ENCODE measurements at places on chromosomes 7 and 10.

GRCh38 chr10:105774351-105774750, 1133.3 kb downstream of the SORCS3 start:
- no peak for DNase-seq

DNA sequence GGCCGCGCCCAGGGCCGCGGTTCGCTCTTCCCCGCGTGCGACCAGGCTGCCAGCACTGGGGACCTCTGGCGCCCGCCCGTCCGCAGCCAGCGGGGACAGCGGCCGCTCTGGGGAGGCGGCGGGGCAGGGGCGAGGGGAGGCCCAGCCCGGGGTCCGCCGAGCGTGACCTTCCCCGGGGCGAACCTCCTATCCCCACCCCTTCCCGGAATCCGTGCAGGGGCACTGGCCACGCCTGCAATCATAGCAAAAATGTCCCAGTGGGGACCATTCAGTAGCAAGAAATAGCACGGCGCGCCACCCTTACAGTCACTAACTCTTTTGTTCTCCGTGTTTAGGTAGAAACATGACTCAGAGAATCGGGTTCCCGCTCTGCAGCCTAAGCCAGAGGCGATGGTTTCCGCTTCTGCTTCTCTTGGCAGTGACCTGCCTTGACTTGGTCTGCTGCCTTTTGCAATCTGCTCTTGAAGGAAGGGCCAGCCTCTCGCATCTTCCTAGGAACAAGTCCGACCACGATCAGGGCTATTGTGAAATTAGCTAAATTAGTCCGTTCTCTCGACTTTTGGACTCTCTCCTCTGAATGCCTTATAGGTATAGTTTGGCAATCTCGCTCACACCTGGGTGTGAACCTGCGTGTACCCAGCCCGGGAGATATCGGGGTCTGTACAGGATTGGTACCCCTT, 79.3 kb upstream of the ACBD5 start:
- peak; percentile 14 for DNase-seq

GRCh38 chr10:69222157-69223027, 2.3 kb downstream of the HKDC1 start:
- peak; percentile 50 for DNase-seq

DNA sequence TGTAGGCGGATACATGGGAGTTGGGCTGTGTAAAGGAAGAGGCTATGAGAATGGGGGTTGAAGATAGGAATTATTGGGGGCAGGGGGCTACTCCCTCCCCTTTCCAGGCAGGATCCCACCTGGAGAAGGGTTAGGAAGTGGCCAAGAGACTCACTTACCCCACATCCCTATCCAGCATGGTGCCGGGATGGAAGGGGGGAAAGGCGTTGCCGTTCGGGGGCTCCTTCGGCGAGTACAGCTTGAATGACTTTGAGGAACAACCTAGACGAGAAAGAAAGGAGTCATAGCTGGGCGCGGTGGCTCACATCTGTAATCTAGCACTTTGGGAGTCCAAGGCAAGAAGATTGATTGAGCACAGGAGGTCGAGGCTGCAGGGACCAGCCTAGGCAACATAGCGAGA, 8.9 kb downstream of the LDB1 start:
- DNase-seq, result no peak

GRCh38 chr10:29807163-29807806, 172.5 kb upstream of the SVIL start:
- no peak for DNase-seq

DNA sequence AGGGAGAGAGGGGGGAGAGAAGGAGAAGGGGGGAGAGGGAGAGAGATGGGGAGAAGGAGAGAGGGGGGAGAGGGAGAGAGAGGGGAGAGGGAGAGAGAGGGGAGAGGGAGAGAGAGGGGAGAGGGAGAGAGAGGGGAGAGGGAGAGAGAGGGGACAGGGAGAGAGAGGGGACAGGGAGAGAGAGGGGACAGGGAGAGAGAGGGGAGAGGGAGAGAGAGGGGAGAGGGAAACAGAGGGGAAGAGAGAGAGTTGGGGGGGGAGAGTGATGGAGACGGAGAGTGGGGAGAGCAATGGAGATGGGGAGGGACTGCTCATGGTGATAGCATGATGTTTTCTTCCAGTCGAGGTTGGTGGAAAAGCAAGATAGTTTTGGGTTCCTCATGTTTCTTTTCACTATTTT, 172.4 kb downstream of the DNAJB6 start:
- no peak for DNase-seq

DNA sequence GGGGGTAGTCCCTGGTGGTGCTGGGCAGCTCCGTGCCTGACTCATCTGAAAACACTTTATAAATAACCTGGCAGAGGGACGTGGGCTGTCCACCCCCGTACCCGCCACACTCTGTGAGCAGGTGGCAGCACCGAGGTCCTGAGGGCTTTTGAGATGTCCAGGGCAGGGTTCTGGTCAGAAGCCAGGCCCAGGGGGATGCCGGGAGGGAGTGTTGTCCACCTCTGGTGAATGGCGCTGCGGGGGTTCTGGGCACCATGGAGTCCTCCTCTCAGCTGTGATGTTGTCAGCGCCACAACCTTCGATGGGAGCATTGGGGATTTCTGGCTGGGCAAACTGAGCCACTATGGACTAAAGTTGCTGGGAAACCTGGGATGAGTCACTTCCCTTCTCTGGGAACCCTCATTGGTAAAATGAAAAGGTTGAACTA, 27.4 kb upstream of the GOLGA7B start:
- DNase-seq, result no peak

DNA sequence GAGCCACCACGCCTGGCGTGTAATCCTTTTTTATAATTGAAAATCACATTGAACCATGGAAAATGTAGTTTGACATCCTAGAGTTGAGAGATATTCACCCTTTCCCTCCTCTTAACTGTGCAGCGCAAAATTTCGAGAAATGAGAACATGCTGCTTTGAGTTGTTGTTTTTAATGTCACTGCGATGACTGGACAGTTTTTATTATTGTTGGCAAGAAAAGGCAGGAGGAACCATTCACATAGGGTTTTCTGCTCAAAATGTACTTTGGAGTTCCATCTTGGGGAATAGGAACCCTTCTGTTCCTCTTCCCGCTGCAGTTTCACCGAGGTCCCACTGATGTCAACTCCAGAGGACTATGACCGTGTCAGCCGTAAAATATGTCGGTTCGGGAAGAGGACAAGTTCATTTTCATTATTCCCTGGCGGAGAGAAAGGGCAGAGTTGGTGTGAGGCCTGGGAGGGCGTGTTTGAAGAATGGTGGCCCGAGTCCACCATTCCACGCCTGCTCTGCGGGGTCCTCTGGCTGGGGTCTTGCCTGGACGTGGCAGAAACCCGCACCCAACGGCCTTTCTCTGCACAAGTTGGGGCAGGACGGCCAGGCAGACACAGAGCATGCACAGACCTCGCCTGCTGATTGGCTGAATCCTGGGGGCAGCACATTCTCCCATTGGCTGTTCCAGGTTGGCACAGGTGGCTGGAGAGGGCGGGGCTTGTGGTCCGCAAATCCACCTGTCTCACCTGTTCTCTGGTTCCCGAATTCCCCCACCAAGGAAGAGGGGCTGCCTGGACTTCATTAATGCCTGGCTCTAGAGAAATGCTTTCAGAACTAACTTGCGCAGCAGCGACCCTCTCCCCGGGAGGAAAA, 105.1 kb upstream of the TCF7L2 start:
- DNase-seq, result no peak

GRCh38 chr10:19683356-19683755, 132.9 kb upstream of the PLXDC2 start:
- DNase-seq, result no peak

DNA sequence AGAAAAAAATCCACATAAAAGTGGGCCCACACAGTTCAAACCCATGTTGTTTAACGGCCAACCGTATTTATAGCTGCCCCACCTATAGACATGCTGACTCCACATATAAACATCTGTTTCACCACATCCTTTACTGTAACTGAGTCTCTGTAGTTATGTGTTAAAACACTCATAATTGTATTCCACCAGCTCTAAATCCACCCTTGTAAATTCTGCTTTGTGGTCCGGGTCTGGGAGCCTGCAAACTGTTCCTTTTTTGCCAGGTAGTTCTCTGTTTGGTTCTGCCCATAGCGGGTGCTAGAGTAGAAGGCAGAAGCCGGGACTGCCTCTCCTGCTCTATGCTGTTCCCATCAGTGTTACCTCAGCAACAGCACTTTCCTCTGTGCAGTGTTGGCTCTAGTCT, 20.2 kb upstream of the FHIP2A start:
- no peak for DNase-seq

- DNase-seq, result no peak
Observed at GRCh38 chr10:132336919-132337407, 5.0 kb downstream of the LRRC27 start.

- DNase-seq, result no peak
Observed at GRCh38 chr10:32981760-32982159, 23.7 kb upstream of the ITGB1 start.

- DNase-seq, result no peak
Observed at GRCh38 chr7:15784694-15785030, 98.2 kb upstream of the MEOX2 start.

GRCh38 chr7:98921608-98922372, 43.5 kb downstream of the TRRAP start:
- DNase-seq, result no peak

DNA sequence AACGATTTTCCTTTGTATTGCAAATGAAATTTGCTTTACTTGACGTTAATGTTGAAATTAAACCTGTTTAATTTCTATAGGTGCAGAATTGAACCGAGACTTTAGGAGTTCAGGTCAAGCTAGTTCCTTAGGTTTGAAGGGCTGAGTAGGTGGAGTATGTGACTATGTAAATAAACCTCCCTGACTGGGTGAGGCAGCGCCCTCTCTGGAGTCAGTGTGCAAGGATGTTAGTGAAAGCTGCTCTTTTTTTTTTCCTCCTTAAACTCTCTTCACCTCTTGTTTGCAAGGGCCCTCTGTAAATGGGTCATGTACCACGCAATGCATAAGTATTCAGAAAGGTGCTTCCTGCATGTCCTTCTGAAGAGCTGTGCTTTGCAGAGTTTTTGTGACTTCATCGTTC, 33.8 kb downstream of the GALNT17 start:
- no peak for DNase-seq

- DNase-seq, result no peak
Observed at GRCh38 chr10:53771701-53772100, 999.1 kb upstream of the MBL2 start.

GRCh38 chr7:25408012-25408687, 179.9 kb upstream of the NPVF start:
- DNase-seq, result no peak

GRCh38 chr7:104857458-104858425, 156.3 kb upstream of the KMT2E start:
- no peak for DNase-seq

- no peak for DNase-seq
Observed at GRCh38 chr7:41169317-41169716, 533.6 kb downstream of the INHBA start.

GRCh38 chr10:86655173-86655540, 810 bp downstream of the OPN4 start:
- no peak for DNase-seq

- no peak for DNase-seq
Observed at GRCh38 chr7:47763063-47763974, 181.4 kb upstream of the TNS3 start.

GRCh38 chr7:98802088-98802780, 67.6 kb downstream of the TMEM130 start:
- DNase-seq, result peak; percentile 12

DNA sequence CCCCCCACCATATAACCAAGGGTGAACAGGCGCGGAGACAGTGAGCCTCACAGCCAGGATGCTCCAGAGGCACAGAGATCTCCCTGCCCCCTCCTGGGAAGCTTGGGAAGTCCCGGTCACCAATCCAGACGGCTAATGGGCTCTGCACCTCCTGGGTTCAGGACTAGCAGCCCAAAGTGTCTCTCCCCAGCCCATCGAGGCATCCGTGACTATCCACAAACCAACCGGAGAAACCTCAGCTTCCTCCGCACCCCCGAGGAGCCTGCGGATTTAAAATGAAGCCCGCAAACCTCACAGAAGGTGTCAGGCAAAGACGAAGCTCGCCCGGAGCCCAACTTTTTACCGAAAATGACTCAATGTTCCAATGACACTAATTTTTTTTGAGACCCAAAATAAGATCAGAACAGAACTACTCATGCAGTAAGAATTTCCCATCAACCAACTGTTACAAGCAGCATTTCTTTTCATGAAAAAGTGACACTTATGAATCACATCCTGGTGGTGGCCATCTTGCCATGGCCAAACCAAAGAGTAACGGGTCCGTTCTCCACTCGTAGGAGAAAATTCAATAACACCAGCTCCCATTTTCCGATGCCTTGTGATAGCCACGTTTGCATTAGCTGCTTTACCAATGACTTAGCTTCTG, 6.0 kb downstream of the PDGFA start:
- no peak for DNase-seq

DNA sequence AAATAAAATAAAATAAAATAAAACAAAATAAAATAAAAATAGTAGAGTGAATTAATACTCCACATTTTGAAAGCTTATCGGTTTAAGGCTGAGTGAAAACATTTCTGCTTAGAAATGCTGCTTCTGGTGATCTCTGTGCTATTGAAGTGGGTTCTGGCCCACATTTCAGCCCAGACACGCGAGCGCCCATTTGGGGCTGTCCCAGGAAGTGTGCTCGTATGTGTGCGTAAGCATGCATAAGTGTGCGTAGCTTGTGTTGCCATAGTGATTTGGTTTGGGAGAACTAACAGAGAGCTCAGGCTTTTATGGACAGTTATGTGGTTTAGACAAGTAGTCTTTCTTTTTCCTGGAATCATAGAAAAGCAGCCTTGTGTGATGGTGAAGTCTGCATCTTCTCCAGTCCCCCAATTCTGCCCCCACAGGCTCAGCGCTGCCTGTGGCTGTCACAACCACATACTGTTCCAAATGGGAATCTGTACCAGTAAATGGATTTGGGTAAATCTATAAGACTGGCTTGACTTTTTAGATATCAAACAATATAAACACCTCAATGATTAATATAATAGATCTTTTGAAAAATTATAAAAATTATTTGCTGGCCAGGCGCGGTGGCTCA, 29.8 kb upstream of the PURB start:
- peak; percentile 54 for DNase-seq

DNA sequence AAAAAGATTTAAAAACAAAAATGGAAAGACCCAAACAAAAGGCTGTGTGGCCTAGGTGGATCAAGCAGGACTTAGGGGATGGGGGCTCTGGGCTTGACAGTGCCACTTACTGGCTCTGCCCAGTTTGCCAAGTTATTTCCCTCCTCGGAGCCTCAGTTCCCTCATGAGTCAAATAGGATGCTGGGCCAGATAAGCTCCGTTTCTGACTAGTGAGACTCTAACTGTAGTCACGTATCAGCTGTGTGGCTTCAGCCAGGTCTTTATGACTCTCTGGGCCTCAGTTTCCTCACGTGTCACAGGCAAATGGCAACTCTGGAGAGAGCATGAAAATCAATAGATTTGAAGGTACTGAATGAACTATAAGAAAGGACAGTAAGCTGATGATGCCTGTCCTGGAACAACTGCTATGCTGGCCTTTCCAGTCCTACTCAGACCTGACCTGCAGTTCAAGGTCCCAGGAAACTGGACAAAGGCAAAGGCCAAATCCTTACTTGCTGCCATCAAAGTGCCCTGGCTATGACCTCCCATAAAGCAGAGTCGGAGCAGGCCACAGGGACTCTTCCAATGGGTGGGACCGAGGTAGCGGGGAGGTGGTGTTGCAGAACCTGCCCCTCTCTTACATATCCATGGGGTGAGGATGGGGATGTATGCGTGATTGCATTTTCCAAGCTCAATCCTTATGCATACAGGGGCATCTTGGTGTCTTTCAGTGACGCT, 27.0 kb downstream of the FAM53B start:
- no peak for DNase-seq

Measured in activated CD4-positive, alpha-beta T cell treated with anti-CD3 and anti-CD28 coated beads for 24 hours (primary cell).